Fibroblast of lung (primary cell): ENCODE measurements at places on chromosomes 3 and 15. TPM values are rescaled to one million over a fixed set of nuclear protein-coding genes. Genes with fewer than 3 reads are reported as not detected.

Gene AMT
- 0.77 and 2.6 TPM in 2 replicates for total RNA-seq

Gene RBPMS2
- under 0.01 TPM in 1 of 2 replicates, not detected in the other for total RNA-seq

Gene MESP2
- total RNA-seq = 0.77 and 0.99 TPM in 2 replicates

Gene ATP13A5
- total RNA-seq = not detected in 2 replicates

GRCh38 chr3:131806736-131807135 is 228.1 kb downstream of the CPNE4 start:
- H3K4me1 ChIP-seq = no peaks in the 10 kb centered on the region
- H3K27me3 ChIP-seq = no peaks in the 10 kb centered on the region
- no peak overlapping the region for H3K27ac ChIP-seq
- no peaks in the 10 kb centered on the region for H3K36me3 ChIP-seq
- H3K4me3 ChIP-seq = no peak overlapping the region
- DNase-seq = no peak

- H3K27me3 ChIP-seq = no peaks in the 10 kb centered on the region
- H3K4me3 ChIP-seq = no peak overlapping the region
- H3K4me1 ChIP-seq = peaks cover 4% of the 10 kb centered on the region
- no peaks in the 10 kb centered on the region for H3K36me3 ChIP-seq
- no peak overlapping the region for H3K27ac ChIP-seq
These were observed 52.5 kb upstream of the PFN2 start for GRCh38 chr3:150023239-150023636.

DNA sequence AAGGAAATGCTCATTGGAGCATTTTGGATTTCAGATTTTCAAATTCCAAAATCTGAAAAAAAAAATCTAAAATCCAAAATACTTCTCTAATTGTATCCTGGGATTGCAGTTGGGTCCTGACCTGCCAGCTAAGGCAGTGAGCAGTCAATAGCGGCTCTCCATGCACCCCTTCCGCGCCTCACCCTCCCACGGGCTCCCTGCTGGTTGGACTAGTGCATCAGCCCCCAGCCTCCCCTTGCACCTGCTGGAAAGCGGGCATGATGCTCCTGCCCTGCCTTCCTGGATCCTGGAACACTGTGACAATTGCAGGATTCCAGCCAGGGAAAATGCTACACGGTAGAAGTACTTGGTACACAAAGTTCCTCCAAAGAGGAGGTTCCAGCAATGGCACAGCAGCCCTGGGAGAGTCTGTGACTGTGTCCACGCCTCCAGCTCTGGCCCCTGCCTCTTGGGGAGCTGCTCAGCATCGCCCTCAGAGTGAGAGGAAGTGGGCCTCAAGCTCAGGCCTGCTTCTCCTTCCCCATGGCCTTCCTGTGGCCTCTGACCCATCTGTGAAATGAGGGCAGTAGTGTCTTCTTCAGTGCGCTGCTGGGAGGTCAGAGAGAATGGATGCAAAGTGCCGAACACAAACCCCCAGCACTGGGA is 39.5 kb upstream of the CHRNB4 start:
- no peaks in the 10 kb centered on the region for H3K4me1 ChIP-seq
- H3K27ac ChIP-seq = no peak overlapping the region
- no peak for DNase-seq
- no peak overlapping the region for H3K4me3 ChIP-seq
- H3K27me3 ChIP-seq = no peaks in the 10 kb centered on the region
- no peaks in the 10 kb centered on the region for H3K36me3 ChIP-seq

DNA sequence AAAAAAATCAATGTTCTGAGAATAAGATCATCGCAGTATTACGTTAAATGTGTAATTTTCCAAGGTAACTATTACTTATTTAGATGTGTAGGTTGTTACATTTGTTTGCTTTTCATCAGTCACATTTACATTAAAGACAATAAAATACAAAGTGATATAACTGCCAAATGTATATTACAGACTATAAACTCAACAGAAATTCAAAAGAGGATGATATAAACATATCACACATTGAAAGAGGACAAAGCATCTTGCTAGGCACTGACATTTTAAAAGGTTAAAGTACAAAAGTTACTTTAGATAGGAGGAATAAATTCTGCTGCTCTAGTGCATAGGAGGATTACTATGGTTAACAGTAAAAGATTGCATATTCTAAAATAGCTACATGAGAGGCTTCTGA is 16.1 kb downstream of the VGLL4 start:
- no peak for DNase-seq
- no peak overlapping the region for H3K4me3 ChIP-seq
- no peaks in the 10 kb centered on the region for H3K36me3 ChIP-seq
- H3K27me3 ChIP-seq = no peaks in the 10 kb centered on the region

GRCh38 chr3:88779482-88779881 is 327.9 kb upstream of the EPHA3 start:
- H3K4me1 ChIP-seq = no peaks in the 10 kb centered on the region
- no peak overlapping the region for H3K27ac ChIP-seq

- no peak overlapping the region for H3K4me3 ChIP-seq
- H3K27ac ChIP-seq = no peak overlapping the region
- H3K36me3 ChIP-seq = no peaks in the 10 kb centered on the region
These were observed 4.4 kb upstream of the FURIN start for GRCh38 chr15:90863987-90864386.

DNA sequence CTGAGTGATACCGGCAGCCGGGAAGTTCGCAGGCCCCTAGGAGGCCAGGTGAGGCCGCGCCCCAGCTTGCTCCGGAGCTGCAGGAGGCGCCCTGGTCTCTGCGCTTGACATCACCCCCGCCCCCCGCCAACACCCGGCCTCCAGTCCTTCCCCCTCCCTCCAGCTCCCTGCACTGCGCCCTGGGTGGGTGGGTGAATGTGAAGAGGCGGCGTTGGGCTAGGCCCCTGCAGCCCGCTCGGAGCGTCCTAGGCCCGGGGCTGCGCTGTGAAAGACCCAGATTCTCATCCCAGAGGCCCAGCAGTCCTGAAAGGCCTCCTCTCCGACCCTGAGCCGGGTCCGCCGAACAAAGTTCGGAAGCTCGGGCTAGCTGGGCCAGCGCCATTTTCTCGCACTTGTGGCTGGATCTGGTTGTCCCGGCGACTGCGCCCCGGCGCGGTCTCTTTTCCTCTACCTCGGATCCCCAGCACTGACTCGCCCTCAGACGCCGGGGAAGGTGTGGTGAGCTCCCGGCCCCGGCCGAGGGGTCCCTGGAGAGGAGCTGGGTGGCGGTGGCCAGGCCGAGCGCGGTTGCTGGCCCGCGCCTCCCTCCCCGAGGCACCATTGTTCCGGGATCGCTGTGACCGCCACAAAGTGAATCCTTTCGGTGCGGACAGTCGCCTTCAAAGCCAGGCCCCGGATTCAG is 12.9 kb downstream of the ZIC4 start:
- no peak for DNase-seq
- no peak overlapping the region for H3K27ac ChIP-seq
